ENCODE measurements at places on chromosomes 2 and 18.

- DNase-seq, result no peak
These were observed 259.0 kb downstream of the LOXHD1 start for GRCh38 chr18:46398005-46398404.

GRCh38 chr18:9771261-9771976, 63.3 kb downstream of the RAB31 start:
- peak; percentile 82 for DNase-seq

DNA sequence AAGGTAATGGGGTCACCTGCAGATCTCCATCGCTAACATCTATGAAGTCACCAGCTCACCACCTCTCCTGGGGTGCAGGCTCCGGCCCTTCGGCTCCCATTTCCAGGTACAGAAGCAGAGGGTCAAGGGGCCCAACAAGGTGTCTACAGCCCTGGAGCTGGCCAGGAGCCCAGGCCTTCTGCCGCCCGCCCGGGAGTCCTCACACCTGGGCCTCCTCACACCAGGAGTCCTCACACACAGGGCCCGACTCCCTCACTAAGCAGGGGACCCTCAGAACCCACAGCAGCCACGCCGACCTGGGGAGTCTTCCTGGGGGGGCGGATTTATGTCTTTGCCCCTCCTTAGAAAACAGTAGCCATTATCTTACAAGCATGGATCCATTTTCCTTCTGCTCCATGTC, 43.4 kb upstream of the TPO start:
- no peak for DNase-seq

DNA sequence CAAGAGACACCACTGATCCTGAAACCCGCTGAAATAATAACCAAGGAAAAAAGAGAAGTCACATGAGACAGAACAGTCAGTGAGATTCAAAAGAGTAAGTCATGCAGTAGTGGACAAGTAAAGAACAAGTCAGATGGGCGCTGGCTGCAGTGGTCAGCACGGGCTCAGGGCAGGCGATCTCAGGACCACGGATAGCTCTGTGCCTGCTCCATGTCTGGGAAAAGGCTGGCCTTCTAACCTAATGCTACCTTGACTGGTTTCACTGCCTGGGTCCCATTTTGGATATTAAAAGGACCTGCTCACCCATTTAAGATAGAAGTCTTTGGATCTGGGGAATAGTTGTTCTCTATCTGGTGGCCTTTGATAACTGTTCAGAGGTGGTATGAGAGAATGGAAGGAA, 61.7 kb upstream of the LCLAT1 start:
- DNase-seq, result no peak

- no peak for DNase-seq
These were observed 941.9 kb downstream of the SLC4A3 start for GRCh38 chr2:220569112-220569897.

GRCh38 chr2:10493634-10494281, 45.6 kb upstream of the ODC1 start:
- DNase-seq, result no peak

DNA sequence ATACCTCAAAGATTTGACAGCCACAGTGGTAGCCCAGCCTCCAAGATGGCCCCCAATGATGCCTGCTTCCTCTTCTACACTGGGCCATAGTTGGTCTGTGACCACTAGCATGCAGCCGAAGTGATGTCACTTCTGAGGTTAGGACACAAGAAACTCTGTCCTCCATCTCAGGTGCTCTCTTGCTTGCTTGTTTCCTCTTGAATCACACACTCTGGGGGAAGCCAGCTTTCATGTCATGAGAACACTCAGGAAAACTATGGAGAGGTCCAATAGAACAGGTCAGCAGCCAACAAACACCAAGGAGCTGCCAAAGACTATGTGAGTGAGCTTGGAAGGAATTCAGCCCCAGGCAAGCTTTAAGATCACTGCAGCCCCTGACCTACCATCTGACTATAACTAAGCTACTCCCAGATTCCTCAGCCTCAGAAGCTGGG, 3.3 kb upstream of the ADAM17 start:
- no peak for DNase-seq

GRCh38 chr18:25453556-25454269, 101.7 kb upstream of the ZNF521 start:
- no peak for DNase-seq

DNA sequence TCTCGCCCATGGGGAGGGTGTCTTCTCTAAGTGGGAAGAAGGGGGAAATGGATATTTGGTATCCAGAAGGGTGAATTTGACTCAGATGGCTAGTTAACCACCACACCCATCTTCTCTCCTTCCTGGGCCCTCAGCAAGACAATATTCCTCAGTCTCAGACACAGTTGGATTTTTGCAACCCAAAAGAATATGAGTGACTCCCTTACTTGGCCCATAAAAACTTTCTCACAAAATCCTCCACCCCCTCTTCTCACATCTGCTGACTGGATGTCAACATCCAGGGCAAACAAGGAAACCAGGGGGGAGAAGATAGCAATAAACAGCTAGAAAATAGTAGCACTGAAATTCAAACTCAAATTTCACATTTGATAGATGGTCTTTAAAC, 35.3 kb upstream of the GCC2 start:
- no peak for DNase-seq
